ENCODE measurements at places on chromosomes 7 and 10. TPM values are rescaled to one million over a fixed set of nuclear protein-coding genes. Genes with fewer than 3 reads are reported as not detected.

Gene FFAR4
- not detected for total RNA-seq

GRCh38 chr7:112547916-112548315 lies 67.1 kb downstream of the LSMEM1 start:
- no peak for DNase-seq

DNA sequence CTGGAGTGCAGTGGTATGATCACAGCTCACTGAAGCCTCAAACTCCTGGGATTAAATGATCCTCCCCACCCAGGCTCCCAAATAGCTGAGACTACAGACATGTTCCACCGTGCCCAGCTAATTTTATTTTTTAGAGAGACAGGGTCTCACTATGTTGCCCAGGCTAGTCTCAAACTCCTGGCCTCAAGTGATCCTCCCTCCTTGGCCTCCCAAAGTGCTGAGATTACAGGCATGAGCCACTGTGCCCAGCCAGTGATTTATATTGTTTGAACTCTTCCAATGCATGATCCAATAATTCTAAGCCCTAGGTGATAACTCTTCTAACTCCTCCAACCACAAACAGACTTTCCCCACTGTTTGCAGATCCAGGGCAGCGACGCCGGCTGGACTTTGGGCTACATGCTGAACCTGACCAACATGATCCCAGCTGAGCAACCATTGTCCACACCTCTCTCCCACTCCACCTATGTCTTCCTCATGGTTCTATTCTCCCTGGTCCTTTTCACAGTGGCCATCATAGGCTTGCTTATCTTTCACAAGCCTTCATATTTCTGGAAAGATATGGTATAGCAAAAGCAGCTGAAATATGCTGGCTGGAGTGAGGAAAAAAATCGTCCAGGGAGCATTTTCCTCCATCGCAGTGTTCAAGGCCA lies 41.8 kb upstream of the CC2D2B start:
- DNase-seq, result no peak

- no peak for DNase-seq
Measured at GRCh38 chr10:51176976-51177695, 102.8 kb downstream of the PRKG1 start.

DNA sequence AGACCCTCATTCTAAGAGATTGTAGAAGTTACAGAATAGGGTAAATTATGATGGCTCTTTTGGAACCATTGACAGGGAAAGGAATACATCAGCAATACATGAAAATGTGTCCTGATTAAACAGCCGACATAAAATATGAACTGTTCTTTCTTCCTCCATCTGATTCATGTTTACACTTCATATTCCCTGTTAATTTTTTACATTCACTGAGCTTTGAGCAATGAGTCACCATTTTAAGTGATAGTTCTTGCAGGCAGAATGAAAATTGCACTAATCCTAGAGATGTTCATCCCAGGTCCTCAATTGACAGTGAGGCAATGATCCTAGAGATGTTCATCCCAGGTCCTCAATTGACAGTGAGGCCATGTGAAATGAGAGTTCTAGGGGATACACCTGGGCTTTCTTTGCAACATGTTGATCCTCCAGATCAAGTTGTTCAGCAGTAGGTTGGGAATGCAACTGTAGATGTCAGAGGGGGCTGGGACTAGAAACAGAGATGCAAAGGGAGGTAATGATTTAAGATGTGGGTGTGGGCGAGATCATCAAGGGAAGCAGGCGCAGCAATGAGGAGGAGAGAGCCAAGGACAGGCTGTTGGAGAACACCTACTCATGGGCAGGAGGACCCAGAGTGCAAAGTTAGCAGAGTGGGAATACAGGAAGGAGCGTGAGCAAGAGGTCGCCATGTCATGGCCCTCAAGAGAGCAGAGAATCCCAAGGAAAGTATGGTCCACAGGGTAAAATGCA lies 138.7 kb downstream of the ZNF365 start:
- DNase-seq, result no peak

Gene WDR11
- total RNA-seq, result 10.6 TPM

Gene TUBAL3
- 0.12 TPM for total RNA-seq

GRCh38 chr10:112520914-112521313 lies 73.9 kb downstream of the VTI1A start:
- DNase-seq, result no peak

Gene KEL
- 1.7 TPM for total RNA-seq

- no peak for DNase-seq
Measured at GRCh38 chr10:131821378-131822012, 79.3 kb upstream of the PPP2R2D start.

DNA sequence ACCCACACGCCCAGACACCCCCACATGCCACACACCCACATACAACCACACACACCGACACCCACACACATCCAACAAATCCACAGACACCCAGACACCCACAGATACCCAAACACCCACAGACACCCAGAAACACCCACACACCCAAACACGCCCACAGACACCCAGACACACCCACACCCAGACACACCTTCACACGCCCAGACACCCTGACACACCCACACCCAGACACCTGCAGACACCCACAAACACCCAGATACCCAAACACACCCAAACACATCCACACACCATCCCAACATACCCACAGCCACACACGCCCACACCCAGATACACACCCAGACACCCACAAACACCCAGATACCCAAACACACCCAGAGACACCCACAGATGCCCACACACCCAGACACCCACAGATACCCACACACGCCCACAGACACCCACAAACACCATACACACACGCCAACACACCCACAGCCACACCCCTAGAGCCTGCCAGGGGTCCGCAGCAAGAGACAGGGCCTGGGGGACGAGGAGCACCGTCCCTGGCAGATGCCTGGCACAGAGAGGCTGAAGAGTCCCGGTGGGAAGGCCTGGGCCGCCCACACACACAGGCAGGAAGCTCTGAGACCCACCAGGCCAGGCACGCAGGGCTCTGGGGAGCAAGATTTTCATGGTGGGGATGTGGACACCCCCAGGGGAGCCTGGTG lies 28.5 kb downstream of the CYP2W1 start:
- DNase-seq, result no peak

Gene SH2B2
- 2.1 TPM for total RNA-seq

DNA sequence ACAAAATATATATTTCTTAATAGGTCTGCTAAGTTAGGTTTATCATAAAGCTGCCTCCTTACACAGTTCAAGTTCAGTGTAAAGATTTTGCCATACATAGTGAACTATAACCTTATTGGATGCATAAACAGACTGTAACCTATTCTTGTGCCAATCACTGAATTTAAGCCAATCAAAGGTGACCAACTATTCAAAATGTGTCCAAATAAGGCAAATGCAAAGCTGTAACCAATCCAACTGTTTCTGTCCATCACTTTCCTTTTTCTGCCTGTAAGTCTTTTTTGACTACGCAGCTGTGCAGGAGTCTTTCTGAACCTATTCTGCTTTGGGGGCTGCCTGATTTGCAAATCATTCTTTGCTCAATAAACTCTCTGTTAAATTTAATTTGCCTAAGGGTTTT lies 11.6 kb upstream of the DNMBP start:
- DNase-seq, result no peak

GRCh38 chr10:125639846-125640245 lies 43.1 kb downstream of the TEX36 start:
- DNase-seq, result no peak

DNA sequence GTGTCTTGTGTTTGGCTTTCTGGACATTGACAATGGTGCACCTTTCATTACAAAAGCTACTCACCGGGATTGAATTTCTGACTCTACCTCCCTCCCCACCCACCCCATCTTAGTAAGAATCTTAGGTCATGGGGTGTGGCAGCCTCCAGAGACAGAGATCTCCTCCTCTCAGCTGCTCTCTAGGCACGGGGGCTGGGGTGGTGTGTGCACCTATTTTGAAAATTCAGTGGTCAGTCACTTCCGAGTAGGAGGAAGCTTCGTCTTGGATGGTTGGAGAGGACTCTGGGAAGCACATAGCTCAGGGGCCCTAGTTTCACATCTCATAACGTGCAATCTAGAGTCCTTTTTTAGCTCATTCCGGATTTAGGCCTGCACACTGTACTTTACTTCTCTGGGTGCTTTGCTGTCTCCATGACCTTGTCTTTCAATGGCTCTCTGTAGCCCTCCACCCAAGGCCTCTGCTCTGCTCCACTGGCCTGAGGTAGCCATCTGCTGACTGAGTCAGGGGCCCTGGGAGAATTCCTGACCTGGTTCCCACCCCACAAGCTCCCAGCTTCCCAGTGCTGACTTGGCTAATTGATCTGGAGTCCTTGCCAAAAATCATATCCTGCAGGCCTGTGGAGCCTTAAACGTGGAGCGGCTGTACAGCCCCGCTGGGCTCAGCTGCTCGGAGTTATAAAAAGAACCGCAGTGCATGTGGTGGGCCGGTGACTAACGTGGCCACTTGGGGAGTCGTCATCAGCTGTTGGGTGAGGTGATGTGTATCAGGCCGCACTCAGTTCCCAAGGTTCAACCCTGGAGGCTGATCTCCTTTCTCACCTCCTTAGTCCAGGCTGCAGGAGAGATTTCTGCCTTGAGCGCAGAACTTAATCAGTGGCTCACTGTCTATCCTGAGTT lies 19.3 kb upstream of the ADAMTS14 start:
- DNase-seq, result peak; percentile 91

- no peak for DNase-seq
Measured at GRCh38 chr7:129777195-129777844, 165.8 kb downstream of the NRF1 start.

Gene GDF10
- 0.49 TPM for total RNA-seq

Gene NXPH1
- total RNA-seq, result not detected

Gene PRF1
- 4.1 TPM for total RNA-seq

Gene GPR15LG
- total RNA-seq, result not detected

GRCh38 chr10:42859256-42859655 lies 76.7 kb downstream of the BMS1 start:
- DNase-seq, result no peak

Gene FBH1
- 92.6 TPM for total RNA-seq

DNA sequence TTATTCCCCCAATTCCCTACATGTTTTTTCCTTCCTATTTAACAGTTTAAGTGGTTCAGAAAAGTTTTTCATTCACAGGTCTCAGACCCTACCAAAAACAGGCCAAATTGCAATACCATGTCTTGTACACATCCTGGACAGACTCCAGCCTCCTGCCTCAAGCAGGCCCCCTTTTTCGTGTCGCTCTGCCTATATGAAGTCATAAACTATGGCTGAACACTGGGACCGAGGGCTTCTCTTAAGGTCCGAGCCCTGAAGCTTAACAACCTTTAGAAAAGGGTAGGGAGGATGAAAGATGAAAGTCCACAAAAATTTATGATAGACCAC lies 1.4 kb downstream of the FBXW4 start:
- no peak for DNase-seq

Gene SFRP4
- 0.35 TPM for total RNA-seq

DNA sequence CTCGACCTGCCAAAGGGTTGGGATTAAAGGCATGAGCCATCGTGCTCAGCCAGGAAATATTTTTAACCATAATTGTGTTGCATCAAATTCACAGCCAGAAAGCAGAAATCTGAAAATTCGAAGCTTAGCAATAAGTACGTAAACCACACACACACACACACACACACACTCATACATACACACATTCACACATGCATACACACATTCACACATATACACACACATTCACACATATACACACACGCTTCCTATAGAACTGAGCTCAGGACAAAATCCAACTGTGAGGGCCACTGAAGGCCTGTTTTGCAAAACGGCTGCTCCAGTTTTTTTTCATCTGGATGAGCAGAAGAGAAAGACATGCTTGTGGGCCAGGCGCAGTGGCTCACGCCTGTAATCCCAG lies 25.0 kb upstream of the GTF2I start:
- DNase-seq, result no peak

- DNase-seq, result no peak
Measured at GRCh38 chr10:104485632-104486031, 132.0 kb downstream of the CFAP58 start.

DNA sequence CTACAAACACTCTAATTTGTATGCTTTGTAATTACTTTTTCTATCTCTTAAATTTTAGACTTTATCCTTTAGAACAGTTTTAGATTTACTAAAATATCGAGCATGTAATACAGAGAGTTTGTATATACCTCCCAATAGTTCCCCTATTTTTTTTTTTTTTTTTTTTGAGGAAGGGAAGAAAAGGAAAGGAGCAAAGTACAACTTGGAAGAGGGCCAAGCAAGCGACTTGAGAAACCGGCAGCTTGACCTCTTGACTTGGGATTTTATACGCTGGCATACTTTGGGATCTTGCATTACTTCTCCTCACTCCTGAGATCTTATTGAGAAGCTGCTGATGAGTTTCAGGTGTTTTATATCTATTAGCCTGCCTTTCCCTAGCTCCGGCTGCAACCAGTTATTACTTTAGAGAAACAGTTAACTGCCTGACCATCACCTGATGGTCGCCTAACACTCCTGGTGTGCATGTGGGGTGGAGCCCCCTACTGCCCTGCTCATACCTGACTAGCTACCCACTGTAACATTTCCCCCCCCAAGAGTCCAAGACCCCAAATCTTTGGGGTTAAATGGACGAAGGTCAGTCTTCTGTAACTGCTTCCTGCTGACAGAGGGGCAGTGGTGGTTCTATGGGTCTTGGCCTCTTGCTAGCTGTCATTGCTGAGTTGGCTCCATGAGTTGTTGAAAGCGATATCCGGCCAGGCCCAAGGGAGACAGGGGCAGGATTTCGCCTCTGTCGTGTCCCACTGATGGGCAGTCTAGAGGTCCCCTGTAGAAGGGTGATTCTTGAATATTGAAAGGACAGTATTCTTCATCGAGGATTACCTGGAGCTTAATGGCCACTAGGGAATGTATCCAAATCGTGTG lies 28.5 kb downstream of the MKLN1 start:
- no peak for DNase-seq

- DNase-seq, result no peak
Measured at GRCh38 chr10:67664942-67665341, 31.1 kb downstream of the CTNNA3 start.

DNA sequence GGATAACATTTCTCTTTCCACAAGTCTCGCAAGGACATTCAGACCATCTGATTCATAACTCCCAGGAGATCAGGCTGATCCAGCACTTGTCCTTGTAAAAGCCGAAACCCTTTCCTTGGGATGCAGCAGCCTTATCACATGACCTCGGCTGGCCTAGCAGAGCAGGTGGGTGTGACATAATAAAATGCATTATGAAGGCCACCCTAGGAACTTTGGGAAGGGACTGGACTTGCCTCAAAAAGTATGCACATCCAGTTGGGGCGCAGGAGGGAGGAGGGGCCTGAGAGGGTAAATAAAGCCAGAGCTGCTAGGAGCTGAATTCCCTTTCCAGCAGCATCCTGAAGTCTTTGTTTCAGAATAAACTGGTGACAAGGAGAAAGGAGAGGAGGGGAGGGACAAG lies 260.8 kb downstream of the SNX13 start:
- peak; percentile 55 for DNase-seq

DNA sequence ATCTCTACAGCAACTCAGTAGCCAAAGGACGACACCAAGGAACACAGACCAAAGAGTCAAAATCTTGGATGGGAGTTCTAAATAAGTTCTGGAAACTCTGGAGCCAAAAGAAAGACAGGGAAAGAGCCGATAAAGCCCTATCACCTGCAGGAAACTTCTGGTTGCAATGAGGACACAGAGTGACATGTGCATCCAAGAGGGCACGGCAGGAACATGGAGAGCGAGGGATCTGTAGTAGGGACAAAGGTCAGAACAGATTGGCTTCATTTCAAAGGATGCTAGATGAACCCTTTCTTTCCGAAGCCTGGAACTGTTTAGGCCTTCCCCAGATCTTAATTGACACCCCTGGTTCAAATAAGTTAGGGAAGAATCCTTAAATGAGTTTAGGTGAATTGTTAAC lies 39.5 kb downstream of the CACNA2D1 start:
- no peak for DNase-seq
